ENCODE measurements at places on chromosomes 13 and 19. TPM values are rescaled to one million over a fixed set of nuclear protein-coding genes. Genes with fewer than 3 reads are reported as not detected.

KANK3 gene
- 0.23 TPM for total RNA-seq

MCF2L gene
- 2.6 TPM for total RNA-seq

CKM gene
- total RNA-seq, result not detected

ZIK1 gene
- 11.3 TPM for total RNA-seq
